ENCODE measurements at places on chromosomes 5 and 9.

GRCh38 chr5:87126869-87127268 is 140.8 kb upstream of the RASA1 start:
- no peak for DNase-seq

- no peak for DNase-seq
Observed at GRCh38 chr5:17255471-17256021, 38.1 kb downstream of the BASP1 start.

DNA sequence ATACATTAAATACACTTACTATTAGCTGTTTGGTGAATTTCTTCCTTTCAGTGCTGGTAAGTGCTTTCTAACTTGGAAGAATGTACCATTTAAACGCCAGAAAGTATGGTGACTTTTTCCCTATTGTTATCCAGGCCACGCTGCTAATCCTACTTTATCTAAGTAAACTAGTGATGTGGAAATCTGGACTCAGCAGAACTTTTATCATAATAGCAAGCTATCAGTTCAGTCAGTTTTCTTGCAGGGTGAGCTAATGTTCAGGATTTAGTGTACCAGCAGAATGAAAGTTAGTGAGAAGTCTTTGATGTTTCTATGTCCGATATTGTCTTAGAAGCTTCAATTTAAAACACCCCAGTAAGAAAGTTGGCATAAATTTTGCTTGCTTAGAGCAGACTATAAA is 72.2 kb downstream of the HSD17B4 start:
- no peak for DNase-seq

GRCh38 chr5:179237770-179238627 is 107.3 kb downstream of the ADAMTS2 start:
- DNase-seq: no peak

DNA sequence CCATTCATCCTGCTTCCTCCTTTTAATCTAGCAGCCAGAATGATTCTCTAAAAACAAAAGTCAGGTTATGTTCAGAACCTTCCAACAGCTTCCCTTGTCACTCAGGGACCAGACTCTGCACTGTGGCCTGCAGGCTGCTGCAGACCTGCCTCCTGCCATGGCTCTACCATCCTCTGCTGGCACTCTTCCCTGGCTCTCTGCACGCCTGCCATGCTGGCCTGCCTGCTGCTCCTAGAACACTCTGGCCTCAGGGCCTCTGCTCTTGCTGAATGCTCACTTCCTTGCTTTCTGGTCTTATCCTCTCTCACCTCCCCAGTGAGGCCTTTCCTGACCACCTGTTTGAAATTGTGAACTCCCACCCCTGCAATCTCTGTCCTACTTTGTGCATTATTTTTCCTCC is 149.4 kb downstream of the CD180 start:
- peak; percentile 6 for DNase-seq

- DNase-seq: no peak
Observed at GRCh38 chr5:135999406-136000139, 29.2 kb upstream of the TGFBI start.

DNA sequence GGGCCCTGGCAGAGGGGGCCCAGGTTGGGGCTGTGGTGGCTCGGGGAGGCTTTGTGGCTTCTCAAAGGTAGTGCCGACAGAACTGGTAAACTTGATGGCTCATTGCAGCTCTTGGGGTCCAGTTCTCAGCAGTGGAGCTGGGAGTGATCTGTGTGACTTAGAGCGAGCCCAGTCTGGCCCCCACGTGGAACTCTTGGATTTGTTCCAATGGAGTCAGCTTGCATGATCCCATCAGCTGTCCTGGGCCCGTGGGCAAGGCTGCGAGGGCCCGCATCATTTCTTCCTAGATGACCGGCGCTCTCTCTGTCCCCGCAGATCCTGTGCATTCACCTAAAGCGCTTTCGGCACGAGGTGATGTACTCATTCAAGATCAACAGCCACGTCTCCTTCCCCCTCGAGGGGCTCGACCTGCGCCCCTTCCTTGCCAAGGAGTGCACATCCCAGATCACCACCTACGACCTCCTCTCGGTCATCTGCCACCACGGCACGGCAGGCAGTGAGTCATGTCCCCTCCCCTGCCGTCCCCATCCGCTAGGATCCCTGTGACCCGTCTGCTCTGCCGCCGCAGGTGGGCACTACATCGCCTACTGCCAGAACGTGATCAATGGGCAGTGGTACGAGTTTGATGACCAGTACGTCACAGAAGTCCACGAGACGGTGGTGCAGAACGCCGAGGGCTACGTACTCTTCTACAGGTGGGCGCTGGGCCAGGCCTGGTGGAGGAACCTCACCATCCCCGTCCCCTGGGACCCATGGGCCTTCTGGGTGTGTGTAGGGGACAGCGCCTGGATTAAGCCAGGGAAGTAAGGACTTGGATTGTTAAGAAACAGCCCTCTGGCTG is 39.2 kb downstream of the USP20 start:
- no peak for DNase-seq

DNA sequence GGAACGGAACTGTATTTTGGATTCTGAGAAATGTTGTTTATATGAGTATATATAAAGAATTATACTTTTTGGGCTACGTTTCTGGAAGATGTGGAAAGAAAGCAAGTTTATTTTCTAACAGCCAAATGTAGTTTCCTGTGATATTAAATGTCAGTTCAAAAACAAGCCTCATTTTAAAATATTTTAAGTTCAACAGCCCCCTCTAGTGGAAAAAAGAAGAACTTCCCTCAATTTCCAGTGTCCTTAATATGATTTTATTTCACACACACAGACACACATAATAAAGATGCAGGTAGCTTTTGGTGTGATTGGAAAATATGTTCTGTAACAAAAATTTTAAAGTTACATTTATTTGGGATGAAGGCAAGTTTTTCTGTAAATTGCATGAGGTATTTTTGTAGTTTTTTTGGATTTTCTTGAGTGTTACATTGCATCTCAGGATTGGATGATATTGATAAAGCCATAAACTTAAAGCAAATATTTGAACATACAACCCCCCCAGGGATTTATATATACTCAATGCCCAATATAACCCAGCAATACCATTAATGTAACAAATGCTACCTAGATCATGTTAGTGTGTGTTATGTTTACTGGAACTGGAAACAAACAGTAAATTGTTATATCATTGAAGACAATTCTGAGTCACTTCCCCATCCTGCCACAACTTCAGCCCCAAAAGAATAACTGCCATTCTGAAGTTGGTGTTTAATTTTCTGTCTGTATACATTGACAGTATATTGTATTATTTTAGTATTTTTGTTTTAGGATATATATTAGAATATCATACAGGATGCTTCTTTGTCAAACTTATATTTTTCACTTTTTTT is 54.0 kb downstream of the CCDC171 start:
- DNase-seq: no peak

DNA sequence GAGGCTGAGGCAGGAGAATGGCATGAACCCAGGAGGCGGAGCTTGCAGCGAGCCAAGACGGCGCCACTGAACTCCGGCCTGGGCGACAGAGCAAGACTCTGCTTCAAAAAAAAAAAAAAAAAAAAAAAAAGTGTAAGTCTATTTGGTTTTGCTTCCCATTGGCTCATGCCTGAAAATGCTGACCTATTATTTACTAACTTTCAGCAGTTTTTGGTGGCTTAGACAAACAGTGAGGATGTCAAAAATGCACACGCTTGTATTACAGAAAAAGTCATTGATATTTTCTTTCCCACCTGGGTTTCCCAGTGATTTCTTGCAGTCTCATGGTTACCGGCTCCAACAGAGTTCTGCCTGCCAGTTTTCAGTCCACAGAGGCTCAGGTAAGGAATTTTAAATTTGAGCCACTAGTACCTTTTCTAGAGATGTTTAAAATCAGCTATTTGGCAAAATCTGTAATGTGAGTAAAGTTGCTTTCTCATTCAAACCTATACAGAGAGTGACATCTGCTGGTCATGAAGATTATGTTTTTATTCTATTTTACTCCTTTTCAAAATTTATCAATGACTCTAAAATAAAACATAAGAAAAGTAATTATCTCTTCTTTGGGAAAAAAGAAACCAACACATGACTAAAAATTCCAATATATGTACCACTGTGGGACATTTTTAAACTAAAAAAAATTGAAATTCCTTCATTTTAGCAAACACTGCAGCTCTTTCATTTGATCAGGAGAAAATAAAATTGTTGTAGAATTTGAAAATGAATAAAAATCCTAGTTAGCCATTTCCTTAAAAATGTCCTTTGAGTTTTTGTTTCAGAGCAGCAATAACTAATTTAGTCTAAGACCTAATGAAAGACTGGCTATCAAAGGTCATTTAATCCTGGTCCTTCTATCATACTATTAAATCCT is 8.8 kb downstream of the FAM200C start:
- DNase-seq: no peak

GRCh38 chr5:91269198-91269597 is 113.9 kb downstream of the ARRDC3 start:
- no peak for DNase-seq

DNA sequence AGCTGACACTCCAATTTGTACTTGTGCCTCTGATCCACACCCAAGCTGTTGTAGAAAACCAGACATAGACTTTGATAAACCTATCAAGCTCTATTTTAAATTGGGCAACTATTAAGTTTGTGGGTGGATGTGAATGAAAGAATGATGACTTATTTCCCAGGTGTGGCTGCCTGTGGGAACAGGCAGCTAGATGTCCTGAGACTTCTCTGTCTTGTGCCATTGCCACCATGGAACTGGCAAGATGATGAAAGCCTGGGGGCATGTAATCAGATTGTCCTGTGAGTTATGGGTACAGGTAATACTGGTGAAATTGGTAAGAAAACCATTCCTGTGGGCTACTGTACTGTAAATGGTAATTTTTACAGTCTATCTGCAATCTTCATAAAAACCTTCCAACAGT is 57.5 kb downstream of the CEMIP2 start:
- DNase-seq: no peak

DNA sequence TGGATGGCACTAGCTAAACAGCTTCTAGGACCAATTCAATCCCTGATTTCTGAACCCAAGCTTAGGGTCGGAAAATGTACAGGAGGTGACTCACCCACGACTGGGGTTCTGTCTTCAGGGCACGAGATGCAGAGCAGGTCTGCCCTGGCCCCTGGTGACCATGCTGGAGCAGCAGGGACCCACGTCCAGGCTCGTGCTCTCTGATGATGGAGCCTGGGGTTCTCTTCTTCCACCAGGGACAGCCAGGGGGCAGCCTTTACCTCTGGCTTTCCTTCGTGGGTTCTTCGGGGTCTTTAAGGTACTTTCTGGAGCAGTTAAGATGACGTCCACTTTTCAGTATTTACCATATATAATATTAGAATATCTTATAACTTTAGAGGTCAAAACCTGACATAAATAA is 2.1 kb downstream of the CFAP77 start:
- DNase-seq: no peak

Measured in nucleus accumbens (tissue), 56 donors.